Stimulated activated naive CD8-positive, alpha-beta T cell treated with anti-CD3 and anti-CD28 coated beads, Interleukin-15, amount 100 ng/mL, for 72 hours (primary cell): ENCODE measurements at places on chromosomes 3 and 15.

DNA sequence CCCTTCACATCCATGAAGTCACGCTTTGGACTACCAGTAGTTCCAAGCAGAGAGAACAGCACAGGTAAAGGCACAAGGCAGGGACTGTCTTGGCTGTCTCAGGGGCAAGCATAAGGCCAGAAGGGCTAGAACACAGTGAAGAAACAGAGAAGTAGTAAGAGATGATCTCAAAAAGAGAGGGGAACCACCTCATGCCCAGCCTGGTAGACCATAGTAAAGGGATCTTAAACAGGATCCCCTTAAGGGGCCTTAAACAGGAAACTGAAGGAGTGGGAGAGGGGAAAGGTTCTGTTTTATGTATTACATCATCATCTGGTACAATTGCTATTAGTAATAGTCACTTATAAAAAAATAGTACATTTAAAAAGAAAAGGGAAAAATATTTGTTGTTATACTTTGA, 25.8 kb downstream of the P2RY1 start:
- DNase-seq = no peak

- no peak for DNase-seq
These were observed 99.9 kb upstream of the CCDC80 start for GRCh38 chr3:112740835-112741234.

GRCh38 chr15:45550436-45550835, 27.9 kb upstream of the SLC30A4 start:
- DNase-seq = no peak

GRCh38 chr3:51637941-51638471, 33.0 kb upstream of the TEX264 start:
- DNase-seq = no peak

DNA sequence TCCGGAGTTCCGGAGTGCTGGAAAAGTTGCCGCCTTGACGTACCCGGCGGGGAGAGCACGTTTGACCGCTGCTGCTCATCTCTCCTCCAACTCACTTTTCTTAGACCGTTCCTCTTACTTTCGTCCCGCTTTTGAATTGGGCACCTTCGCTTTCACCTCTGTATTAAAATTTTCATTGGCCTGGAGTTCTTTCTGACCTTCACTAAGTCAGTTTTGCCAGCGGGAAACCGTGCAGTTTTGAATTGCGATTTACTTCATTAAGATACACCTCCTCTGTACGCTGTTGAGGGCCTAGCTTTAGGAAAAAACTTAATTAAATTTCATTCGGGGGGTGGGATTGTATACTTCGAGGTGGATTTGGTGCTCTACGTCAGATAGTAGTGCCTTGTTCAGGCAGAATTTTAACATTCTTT, 1.3 kb downstream of the GMPS start:
- DNase-seq = no peak
